Cortex of kidney (tissue), 1 donor: ENCODE measurements at places on chromosomes 2 and 18.

DNA sequence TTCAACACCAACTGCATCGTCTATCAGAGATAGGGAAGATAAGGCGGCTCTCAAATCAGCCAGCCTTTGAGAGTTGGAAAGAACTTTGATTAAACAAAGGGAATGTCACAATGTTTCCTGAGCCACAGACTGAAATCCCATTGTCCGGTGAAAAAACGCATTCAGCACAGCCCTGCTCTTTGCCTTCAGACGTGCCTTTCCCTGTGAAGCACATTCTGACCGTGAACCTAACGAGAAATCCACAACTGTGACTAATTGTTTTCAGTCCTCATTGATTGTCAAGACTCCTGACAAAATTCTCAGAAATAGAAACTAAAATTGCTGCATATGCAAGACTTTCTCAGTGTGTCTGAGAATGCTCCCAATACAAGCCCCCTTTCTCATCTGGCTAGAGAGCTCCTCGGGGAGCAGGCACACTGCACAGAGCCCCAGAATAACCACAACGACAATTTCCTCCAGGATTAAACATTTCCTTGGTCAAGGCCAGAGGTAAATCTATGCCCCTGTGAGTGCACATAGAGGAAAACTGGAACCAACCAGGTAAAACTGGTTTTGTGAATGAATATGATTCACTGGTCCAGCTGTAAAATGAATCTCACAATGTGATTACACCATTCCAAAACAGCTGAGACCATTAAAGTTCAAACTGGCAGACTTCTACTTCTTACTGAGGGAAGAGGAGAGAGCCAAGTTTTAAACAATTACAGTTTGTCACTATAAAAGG, 561.9 kb upstream of the ID2 start:
- DNase-seq: no peak

DNA sequence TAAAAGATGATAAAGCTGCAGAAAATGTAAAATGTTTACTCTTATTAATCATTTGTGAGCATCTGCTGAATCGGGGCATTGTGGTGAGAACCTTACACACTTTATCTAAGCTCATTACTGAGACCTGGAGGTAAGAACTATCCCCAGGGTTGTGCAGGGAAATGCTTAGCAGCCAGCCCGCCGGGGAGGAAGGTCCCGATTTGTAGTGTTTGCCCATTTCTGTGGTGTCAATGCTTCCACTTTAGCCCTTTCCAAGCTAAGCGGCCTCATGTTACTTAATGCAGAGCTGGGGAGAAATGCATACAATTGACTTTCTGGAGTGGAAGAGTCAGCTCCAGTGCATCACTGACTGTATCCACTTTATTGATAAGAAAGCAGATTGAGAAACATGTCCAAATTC, 20.8 kb upstream of the KCNK3 start:
- DNase-seq: no peak

GRCh38 chr2:191023235-191023679, 9.3 kb upstream of the STAT1 start:
- DNase-seq: no peak

- no peak for DNase-seq
Measured at GRCh38 chr2:175030380-175031271, 25.4 kb upstream of the CHN1 start.
